ENCODE measurements at places on chromosomes 6 and 20.

DNA sequence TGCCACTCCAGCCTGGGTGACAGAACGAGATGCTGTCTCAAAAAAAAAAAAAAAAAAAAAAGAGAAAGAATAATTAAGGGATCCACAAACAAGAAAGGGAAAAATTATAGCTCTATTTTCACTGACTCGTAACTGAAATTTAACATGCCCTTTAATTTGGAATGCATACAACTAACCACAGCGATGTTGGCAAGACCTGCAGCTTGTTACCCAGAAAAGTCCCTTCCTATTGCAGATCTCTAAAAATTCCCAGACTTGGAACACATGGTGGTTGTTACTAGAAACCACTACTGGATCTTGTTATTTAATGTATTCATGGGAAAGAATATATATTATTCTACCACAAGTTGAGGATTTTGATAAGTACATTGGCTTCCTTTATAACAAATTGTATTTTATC is 27.8 kb upstream of the SMIM28 start:
- DNase-seq = no peak

DNA sequence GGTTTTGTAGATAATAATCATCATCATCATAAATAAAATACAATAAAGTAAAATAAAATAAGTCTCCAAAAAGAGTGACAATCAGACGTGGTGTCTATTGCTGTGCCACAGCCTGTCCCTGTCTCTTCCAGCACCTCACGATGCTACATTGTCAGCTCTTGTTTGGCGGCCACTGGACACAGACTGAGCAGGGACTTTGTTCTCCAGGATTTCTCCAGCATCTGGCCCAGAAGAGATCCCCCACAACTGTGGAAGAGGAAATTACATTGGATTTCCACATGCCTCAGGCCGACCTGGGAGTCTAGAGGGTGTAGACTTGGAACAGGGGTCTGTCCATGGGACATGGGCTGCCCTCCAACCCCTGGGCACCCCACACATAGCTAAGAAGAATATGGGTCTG is 39.2 kb upstream of the RALY start:
- no peak for DNase-seq

GRCh38 chr6:36241728-36242127 is 28.1 kb upstream of the PNPLA1 start:
- no peak for DNase-seq

- no peak for DNase-seq
Observed at GRCh38 chr6:71164890-71165289, 123.7 kb upstream of the OGFRL1 start.

Measured in pulmonary artery endothelial cell (primary cell).